Stimulated activated CD8-positive, alpha-beta memory T cell treated with anti-CD3 and anti-CD28 coated beads, Interleukin-12 subunit alpha, Interleukin-12 subunit beta, amount 100 ng/mL, for 4 hours (primary cell): ENCODE measurements at places on chromosomes 5 and 9.

DNA sequence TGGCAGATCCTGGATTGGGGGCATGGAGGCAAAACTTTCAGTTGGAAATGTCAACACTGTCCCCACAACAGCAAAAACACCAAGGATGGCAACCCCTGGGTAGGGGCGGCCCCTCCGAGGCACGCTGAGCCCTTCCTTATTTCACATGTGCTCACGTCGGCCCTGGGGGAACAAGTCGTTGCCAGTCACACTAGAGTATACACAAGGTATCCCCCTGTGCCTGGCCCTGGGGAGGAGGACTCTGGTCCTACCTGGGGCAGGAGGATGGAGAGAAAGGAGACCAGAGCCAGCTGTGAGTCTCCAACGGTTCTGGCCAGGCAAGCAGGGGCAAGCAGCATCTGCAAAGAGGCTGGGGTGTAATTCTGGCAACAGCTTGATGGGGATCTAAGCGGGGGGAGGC lies 126.9 kb upstream of the FOXD4L5 start:
- DNase-seq = no peak

- no peak for DNase-seq
Observed at GRCh38 chr5:101012880-101013279, 109.8 kb upstream of the ST8SIA4 start.

GRCh38 chr5:168661593-168662485 lies 82.7 kb upstream of the PANK3 start:
- DNase-seq = no peak

- DNase-seq = no peak
Observed at GRCh38 chr5:5981562-5981961, 396.8 kb downstream of the MED10 start.

DNA sequence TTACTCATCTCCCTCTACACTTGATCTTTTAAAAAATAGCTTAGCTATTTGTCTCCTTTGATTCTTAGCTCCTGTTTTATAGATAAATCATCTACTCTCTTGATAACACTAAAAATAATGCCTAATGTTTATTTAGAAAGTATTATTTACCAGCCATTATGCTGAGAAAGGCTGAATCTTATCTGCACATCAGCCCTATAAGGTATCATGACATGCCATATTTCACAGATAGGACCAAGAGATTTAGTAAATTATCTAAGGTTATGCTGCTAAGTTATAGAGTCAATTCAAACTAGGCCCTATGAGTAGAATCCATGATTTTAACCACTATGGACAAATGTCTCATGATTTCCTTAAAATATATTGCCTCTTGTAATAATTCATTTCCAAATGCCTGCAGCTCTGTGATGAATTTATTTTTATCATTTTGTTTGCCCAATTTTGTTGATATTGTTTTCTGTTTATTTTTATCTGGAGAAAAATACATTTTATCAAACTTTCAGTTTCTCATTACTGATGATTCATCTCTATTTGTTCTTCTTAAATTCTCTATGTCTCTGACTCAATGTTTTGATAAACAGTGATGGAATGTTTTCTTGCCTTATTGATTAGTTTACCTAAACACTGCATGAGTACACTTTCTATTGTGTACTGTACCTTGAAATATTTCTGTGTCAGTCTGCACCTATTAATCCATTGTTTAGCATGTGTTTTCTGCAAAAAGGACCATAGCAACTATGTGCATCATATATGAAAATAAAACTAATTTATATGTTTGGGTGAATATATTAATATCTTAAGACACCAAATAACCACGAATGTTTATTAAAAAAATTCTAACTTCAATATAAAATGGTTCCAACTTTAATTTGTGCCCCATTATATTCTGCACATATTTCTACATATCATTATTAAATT lies 300.8 kb downstream of the CDH9 start:
- no peak for DNase-seq

- no peak for DNase-seq
Observed at GRCh38 chr5:149902177-149902576, 42.4 kb downstream of the PDE6A start.

- DNase-seq = no peak
Observed at GRCh38 chr9:37923118-37923795, 19.3 kb upstream of the SLC25A51 start.

DNA sequence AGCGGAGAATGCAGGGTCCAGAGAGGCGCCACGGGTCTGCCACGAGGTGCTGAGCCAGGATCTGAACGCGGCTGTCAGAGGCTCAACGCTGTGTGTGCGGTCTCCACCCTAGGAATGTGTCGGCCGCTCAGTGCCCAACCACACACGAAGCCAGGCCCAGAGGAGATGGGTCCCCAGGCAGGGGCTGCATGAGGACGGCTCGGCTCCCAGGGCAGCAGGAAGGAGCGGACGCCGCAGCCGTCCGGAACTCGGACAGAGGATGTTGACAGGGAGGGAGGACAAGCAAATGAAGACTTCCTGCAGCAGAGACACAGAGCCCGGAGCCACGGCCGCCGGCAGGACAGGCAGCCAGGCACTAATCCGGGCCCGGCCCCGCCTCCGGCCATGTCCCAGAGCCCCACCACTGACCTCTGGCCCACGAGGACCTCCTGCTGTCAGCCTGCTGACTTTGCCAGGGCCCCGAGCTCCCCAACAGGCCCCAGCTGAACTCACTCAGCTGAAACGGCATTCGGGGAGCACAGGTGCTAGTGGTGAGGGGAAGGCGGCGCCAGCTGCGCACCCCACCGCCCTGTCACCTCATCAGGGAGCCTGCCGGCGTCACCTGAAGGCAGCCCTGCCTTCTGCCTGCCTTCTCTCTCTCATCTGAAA lies 12.7 kb downstream of the VAV2 start:
- DNase-seq = no peak

GRCh38 chr5:86570427-86571083 lies 47.2 kb upstream of the COX7C start:
- DNase-seq = no peak

- no peak for DNase-seq
Observed at GRCh38 chr5:16907270-16907669, 28.8 kb downstream of the MYO10 start.

DNA sequence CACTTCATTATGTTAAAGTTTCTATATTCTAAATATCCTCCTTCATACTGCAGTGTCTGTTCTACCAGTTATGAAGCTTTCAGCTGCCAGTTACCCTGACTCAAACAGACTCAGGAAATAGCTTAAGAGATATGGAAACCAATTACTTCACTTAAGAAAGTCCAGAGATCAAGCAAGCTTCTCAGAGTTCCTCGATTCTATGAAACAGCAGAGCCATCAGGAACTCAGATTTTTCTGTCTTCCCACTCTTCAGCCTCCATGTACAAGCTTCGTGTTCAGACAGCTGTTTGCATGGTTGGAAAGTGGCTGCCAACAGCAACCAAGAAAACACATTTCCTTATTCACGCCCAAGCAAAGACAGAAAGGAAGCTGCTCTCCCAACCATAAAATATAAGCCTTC lies 216.1 kb downstream of the ACTL7B start:
- no peak for DNase-seq

DNA sequence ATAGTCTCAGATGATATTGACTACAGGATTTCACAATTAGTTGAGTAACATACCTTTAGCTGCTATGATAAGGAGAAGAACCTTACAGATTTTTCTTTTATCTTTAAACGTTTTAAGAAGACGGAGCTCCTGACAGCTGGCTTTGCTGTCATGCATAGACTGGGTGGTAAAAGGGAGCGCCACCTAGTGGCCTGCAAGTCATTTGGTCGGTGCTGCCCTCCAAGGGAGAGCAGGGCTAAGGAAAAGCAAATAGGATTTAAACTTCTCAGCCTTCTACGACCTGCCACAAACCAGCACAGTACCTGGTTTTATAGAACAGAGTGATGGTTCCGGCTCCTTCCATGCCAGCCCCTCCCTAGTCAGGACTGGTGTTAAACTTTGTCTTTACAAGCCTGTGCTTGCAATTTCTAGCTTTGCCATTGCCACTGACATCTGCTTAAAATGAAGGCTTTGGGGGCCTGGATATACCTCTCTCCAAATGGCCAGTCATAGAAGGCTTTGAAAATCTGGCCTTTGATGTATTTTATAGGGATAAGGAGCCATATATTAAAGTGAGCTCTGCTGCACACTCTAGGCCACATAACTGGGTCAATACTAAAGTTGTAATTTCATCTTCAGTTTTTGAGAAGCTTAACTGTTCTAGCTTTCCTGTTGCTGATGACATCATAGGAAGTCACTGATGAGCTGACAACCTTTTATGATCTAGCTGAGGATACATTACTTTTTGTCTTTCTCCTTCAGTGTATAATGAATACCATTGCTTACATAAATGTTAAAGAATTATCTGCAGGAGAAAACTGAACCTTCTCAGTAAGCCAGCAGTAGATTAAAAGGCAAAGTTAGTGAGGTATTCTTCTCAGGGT lies 31.1 kb upstream of the ADAMTSL1 start:
- DNase-seq = no peak

GRCh38 chr5:132883261-132883834 lies 9.9 kb downstream of the LEAP2 start:
- no peak for DNase-seq

DNA sequence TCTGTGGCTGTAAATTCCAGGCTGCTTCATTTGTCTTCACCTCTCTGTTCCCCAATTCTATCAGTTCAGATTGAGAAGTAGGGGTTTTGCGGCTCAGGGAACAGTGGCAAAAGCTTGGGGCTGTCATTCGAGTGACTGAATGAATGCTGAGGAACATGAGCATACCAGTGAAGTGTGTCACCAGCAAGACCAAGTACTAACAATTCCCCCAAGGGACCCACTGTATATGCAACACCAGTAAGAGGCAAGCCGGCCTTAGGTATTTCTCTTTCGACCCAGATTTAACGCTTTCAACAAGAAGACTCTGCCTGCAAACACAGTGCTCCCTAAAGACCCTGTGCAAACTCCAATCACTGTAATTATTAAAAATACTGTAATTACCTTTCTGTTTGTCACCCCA lies 25.8 kb downstream of the KLHL3 start:
- DNase-seq = no peak
